ENCODE measurements at places on chromosomes 3 and 15.
A peak's percentile ranks its signal among the peaks of the same experiment; 100 is the strongest.

DNA sequence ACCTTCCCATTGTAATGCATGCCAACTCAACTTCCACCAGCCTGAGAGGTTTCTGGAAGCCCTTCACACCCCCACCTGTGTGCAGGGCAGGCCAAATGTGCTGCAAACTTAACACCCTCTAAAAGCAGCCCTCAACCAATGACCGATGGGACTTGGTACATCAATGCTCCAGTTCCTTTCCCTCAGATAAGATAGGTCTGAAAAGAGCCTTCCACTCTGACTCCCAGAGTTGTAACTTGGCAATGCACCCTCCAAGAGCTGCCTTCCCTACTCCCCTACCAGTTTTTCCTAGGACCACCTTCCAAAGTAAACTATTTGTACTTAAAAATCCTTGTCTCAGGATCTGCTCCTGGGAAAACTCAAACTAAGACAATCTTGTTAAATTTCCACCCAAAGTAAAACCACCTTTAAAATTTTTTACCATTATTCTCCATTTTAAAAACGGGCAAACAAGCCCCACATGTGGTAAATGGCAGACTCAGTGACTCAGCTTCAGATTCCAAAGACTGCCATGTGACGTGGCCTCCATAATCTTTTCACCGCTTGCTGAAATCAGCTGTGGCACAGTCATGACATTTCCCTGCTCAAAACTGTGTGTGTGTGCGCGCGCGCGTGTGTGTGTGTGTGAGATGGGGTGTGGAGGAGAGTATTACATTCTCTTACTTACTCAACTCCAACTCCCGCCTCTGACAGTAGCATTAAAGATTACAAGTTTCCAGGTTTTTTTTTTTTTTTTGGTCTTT is 17.2 kb downstream of the RASGRP1 start:
- DNase-seq: peak; percentile 62

DNA sequence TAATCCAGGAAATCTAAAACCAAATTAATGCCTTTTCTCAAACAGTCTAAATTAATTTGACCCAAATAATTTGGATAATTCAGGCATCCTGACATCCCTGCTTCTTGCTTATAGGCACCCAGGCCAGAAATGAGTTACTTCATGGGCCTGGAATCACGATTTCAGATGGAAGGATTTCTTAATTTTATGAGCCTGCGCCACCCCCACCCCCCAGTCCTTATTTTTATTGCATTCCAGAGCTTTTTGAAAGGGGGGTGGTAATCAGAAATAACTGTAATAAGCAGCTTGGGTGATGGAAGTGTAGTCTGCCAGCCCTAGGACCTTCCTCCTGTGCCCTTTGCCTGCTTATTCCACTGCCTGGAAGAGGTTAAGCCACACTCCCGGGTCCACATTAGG is 1.3 kb downstream of the AP2M1 start:
- DNase-seq: no peak

DNA sequence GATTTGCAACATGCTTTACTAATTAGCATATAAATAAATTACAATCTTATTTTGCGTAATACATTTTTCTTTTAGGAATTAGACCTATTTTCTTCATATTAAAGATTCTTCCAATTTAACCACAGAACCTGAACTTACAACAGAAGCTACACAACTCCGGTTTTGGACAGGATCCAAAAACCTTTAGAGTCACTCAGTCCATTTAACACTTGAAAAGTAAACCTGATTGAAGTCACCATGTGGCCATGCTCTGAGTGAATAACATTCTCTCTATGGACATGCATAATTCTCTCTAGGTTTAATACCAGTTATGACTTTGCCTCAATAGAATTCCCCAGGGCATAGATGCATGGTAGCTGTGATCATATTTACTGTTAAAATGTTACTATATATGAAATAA is 751.0 kb downstream of the VGLL3 start:
- no peak for DNase-seq

- DNase-seq: no peak
Observed at GRCh38 chr3:100697723-100698285, 11.5 kb upstream of the TFG start.

DNA sequence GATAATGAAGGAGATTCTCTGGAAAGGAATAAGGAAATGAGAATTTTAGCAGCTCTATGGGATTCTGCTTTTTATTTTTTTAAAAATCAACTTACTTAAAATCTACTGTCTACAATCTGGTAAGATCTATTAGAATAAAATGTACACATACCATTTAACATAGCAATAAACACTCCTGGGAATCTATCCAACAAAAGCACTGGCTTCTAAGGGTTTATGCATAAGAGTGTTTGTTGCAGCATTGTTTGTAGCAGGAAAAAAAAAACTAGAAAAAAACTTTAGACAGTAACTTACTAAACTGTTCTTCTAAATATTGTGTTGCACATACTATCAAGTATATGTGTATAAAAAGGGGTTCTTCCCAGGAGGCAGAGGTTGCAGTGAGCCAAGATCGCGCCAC is 15.7 kb upstream of the RBP1 start:
- DNase-seq: no peak

- no peak for DNase-seq
Observed at GRCh38 chr3:111751961-111752360, 107.1 kb upstream of the PHLDB2 start.

GRCh38 chr15:67792250-67792942 is 32.9 kb upstream of the SKOR1 start:
- no peak for DNase-seq

DNA sequence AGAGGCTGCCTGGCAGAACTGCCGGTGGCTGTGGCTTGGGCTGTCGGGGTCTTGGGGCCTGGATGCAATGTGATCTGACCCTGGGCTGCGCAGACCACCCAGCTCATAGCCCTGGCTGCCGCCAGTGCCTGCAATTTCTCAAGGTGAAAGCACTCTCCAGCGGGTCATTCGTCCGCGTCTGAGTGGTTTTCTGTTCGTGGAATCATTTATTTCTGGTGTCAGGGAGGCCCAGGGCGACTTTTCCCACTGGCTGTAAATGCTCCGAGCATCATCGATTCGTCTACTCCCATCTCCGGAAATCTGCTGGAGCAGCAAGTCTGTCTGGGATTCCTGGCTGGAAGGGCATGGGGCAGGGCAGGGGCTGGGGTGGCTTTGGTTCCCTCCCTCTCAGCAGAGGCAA is 40.6 kb upstream of the ADPGK start:
- no peak for DNase-seq

DNA sequence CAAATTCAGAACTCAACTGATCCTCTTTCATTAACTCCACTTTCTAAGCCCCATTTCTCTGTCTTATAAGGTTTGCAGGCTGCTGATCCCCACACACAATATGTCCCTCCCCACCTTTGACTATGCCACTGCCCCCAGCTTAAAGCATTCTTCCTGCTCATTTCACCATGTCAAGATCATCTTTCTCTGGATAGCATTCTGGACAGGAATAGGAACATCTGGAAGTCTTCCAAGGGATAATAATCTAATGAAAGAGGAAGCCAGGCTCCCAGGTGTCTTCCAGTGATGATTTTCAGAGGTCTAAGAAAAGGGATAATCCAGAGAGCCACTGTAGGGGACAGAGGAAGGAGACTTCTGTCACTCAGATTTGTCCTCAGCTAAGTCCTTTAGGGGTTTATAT is 54.6 kb upstream of the GALNT15 start:
- DNase-seq: no peak

DNA sequence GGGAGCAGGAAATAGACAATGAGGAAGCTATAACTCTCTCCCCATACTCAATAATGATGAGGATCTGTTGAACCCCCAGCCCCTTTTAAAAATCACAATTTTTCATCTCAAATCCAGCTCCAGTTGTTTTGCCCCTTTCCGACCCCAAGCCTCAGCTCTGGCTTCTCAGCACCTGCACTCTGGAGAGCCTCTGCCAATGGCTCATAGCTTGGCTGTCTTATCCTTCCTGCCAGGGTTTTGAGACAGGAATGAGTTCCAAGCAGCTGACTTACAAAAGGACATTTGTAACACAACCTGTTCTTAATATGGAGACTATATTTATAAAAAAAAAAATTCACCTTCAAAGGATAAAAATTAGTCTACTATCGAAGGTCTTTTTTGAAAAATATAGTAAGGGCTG is 105.9 kb upstream of the NEDD4 start:
- DNase-seq: no peak

DNA sequence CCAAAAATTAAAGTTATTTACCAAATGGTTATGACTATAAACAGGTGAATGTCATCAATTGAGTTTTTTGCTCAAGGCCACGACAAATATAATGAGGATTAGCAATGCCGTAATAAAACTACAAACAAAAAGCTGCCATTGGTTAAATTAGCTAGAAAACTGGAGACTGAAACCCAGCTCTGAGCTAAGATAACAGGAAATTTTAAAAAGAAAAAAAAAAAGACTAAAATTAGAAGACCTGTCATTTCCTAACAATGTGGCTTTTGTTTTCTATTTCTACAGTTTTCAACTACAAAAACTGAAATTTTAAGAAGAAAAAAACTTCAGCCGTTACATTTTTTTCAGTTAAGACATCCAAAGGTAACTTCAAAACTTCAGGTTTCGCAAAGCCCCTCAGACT is 9.7 kb downstream of the SLC12A6 start:
- DNase-seq: no peak

DNA sequence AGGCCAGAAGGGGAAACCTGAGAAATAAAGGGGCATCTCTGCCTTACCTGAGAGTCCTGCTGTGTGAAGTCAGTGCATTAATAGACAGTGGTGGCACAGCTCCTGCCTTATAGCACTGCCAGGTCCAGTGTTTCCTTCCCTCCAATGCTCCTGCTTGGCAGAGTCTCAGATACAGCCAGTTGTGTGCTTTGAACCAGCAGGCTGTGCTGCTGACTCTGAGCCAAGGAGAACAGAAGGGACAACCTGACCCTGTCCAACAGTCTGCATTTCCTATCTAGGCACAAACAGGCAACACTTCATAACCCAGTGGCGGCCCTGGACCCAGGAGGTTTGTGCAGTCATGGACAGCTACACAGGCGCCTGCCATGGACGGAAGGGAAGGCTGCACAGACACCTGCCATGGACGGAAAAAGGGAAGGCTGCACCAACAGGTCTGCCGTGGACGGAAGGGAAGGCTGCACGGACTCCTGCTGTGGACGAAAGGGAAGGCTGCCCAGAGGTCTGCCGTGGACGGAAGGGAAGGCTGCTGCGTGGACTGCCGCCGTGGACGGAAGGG is 33.9 kb upstream of the PLXNA1 start:
- DNase-seq: no peak

GRCh38 chr3:25665315-25666280 is 891 bp upstream of the TOP2B start:
- DNase-seq: peak; percentile 43

- DNase-seq: no peak
Observed at GRCh38 chr3:170814822-170815221, 55.2 kb downstream of the RPL22L1 start.

- DNase-seq: no peak
Observed at GRCh38 chr15:101537483-101538080, 48.1 kb upstream of the PCSK6 start.

- DNase-seq: no peak
Observed at GRCh38 chr3:53126601-53127000, 3.6 kb downstream of the RFT1 start.

- no peak for DNase-seq
Observed at GRCh38 chr15:60407415-60407805, 9.6 kb upstream of the ANXA2 start.

DNA sequence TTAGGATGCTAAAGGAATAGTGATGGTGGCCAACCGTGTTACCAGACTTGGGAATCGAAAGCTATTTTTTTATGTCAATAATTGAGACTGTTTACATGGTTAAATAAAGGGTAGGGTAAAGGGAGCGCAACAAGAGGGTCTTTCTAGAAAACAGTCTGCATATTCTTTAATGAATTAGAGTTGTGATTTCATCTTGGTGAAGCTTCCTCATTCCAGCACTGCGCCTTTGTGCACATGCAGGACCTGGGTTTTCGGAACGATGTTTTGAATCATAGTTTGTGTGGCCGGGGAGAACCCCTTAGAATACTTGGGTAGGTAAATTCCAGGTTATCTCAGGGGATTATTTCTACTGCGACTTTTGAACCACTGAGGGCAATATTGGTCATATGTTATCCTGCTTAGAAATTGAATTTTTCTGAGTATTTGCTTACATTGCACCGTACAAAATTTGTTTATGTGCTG is 1.3 kb downstream of the PIK3CA start:
- peak; percentile 38 for DNase-seq

DNA sequence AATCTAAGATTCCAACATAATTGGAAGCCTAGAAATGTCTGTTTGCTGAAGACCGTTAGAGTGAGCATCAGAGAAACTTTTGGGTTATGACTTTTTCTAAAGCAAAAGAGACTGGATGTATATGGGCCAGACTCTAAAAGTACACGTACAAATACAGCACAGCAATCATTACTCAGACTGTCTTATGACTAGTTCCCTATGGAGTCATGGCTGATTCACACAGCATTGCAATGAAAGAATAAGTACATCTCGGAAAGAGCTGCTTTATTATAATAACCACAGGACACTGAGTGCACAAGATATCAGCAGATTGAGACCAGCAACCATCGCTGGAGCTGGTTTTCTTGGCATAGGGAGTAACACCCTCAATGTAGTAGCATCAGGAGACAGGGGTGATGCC is 618.6 kb downstream of the NLGN1 start:
- DNase-seq: no peak

- DNase-seq: no peak
Observed at GRCh38 chr15:69624816-69625215, 172.2 kb downstream of the RPLP1 start.

DNA sequence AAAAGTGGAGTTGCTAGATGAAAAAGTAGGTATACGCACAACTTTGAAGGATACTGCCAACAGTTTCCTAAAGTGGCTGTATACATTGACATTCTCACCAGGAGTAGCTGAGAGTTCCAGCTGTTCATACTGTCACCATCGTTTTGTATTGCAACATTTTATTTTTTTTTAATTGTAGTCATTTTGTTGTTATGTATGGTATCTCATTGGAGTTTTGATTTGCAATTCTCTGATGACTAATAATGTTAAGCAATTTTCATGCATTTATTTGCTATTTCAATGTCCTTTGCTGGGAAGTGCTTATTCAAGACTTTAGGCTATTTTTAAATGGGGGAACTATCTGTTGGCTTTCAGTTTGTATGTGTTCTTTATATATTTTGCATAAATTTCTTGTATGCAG is 185.1 kb upstream of the TGFBR2 start:
- no peak for DNase-seq

DNA sequence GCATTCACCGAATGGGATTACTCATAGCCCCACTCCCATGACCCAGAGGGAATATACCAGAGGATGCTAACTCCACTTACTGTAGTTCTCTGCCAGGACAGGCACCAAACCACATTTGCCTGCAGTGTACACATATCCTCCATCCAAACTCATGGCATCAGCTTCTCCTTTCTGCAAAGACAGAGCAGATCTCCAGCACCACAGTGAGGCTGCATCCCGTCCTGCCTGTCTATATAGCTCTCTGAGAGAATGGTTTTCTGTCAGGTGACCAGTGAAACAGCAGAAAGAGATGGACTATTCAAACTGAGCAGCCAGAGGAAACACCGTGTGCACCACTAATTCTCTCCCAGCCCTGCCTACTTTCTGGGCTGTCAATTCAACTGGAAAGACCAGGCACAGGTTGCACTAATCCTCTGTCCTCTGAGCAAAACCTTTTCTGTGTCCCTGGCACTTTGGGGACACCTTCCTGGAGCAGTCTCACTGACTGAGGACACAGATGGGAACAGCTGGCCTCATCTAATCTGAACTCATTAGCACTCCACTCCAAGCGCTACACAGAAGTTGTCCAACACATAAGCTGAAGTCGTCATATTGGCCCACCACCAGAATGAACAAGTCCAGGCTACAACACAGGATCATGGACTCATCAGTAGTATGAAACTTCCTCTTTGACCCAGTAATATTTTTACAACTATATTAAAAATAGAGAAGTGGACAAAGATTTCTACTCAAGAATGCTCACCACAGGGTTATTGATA is 17.3 kb downstream of the LTF start:
- DNase-seq: no peak

GRCh38 chr15:74580538-74581350 is 34.9 kb upstream of the CLK3 start:
- no peak for DNase-seq
